8988T (cell line): ENCODE measurements at places on chromosomes 3 and 15.

GRCh38 chr3:36501616-36502015 lies 121.3 kb downstream of the STAC start:
- no peak for DNase-seq

DNA sequence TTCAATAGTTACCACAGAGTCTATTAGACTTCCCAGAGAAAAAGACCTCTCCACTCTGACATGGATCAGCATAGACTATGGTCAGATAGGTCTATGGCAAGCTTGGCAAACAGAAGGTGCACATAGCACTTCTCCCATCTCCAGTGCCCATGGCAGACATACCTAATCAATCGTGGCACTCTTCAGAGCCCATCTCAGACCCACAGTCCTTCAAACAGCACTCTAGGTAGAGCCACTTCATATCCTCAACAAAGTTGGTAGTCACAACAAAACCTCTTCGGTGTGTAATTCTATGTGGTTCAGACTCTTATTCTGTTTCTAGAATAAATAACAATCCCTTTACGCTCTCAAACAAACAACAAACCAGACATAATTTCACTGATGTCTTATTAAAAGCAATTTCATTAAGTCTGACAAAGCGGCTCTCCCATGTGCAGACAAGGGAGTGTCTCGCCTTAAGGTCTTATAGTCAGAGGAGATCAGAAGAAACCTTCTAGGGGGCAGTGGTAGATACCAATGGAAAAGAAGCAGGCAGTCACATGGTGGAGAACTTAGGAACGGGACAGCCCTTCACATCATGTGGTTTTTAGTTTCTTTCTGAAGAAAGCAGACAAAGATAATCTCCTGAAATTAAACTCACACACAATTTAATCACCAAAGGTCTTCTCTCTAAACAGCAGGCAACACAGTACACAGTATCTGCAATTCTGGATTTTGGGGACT lies 483.4 kb downstream of the FOXP1 start:
- DNase-seq = no peak

DNA sequence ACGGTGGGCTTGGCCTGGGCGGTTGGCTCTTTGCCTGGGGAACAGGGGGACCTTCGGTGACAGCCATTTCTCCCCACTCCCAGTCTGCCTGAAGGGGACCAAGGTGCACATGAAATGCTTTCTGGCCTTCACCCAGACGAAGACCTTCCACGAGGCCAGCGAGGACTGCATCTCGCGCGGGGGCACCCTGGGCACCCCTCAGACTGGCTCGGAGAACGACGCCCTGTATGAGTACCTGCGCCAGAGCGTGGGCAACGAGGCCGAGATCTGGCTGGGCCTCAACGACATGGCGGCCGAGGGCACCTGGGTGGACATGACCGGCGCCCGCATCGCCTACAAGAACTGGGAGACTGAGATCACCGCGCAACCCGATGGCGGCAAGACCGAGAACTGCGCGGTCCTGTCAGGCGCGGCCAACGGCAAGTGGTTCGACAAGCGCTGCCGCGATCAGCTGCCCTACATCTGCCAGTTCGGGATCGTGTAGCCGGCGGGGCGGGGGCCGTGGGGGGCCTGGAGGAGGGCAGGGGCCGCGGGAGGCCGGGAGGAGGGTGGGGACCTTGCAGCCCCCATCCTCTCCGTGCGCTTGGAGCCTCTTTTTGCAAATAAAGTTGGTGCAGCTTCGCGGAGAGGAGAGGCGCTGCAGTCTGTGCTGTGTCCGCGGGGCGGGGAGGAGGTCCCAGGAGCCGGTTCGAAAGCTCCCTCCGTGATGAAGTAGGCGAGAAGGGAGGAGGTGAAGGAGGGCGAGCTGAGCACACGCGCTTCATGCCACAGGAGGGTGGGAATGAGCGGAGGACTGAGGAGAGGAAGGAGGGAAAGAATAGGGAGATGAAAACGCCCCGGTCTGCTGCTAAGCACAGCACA lies 9.6 kb downstream of the CLEC3B start:
- no peak for DNase-seq

DNA sequence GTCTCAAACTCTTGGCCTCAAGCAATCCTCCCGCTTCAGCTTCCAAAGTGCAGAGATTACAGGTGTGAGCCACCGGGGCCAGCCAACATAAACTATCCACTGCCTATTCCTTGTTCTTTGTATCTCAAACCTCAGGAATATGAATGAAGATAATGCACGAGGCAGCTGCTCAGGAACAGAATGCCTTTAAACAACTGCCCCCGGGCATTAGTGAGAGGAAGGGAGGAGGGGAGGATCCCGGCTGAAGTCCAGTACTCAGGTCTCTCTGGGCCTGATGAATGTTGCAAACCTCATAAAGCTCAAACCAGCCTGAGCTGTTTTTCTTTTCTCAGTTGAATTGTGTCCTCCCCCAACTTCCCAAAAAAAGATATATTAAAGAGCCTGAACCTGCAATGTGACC lies 26.9 kb upstream of the MTMR14 start:
- no peak for DNase-seq
